ENCODE measurements at places on chromosomes 4 and X. TPM values are rescaled to one million over a fixed set of nuclear protein-coding genes. Genes with fewer than 3 reads are reported as not detected.

- no peak for DNase-seq
Observed at GRCh38 chr4:106694232-106694631, 325.7 kb upstream of the GIMD1 start.

The TAF7L gene
- total RNA-seq: 0.33 TPM

DNA sequence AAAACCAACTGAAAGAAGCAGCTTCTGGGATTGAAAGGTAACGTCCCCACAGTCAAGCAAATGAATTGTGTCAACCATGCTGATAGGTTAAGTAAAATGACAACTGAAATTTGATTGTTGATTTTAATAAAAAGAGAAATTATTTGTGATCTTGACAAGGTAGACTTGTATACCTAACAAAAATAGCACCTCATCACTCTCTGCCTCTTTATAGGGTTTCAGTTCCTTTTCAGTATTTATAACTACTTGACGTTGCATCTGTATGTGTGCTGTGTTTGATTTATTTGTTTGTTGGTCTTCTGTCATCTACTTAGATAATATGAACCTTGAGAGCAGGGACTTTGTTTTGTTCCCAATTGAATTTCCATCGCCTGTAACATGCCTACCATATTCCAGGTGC, 7.9 kb upstream of the PPP3CA start:
- no peak for DNase-seq

- peak; percentile 47 for DNase-seq
Observed at GRCh38 chr4:47839259-47839658, 1.4 kb upstream of the CORIN start.
